Kidney (tissue), 22 donors: ENCODE measurements at places on chromosomes 12 and 14.

- DNase-seq, result no peak
These were observed 94.4 kb downstream of the FIGNL2 start for GRCh38 chr12:51753980-51754675.

- no peak for DNase-seq
These were observed 22.9 kb downstream of the PCBP2 start for GRCh38 chr12:53474819-53475218.

- DNase-seq, result no peak
These were observed 20.0 kb upstream of the CCDC85C start for GRCh38 chr14:99624024-99624423.

DNA sequence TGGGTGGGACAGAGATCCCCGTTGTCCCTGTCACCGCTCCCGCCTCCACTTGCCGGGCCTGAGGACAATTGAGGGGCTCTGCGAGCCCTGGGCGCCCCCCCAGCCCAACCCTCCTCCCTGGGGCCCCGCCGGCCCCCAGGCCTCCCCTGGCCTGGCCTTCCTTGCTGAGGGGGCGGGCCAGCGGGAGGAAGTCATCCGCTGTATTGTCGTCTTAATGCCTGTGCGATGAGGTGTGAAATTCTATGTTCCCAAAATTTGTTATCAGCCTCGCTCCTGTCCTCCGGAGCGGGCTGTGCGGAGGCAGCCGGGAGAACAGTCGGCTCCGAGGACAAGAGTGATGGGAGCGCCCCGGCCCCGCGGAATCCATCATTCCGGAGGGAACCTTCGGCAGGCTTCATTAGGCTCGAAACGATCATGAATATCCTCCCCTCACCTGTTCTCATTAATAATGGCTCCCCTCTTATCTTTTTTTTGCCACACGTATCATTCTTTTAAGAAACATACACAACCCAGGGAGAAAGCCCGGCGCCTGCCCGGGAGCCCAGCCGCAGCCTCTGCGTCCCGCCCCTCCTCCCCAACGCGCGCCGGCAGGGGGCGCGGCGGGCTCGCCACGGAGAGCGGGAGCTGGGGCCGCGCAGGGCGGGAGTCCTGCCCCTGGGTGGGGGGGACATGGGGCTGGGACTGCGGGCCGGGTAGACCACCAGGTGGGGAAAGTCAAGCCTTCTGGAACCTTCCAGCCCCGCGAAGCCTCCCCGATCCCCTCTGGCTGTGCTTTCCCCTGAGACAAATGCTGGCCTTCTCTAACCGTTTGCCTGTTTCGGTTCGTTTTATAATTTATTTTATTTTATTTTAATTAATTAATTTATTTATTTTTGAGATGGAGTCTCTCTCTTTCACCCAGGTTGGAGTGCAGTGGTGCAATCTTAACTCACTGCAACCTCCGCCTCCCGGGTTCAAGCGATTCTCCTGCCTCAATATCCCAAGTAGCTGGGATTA, 17.1 kb upstream of the DLK1 start:
- DNase-seq, result peak; percentile 66

DNA sequence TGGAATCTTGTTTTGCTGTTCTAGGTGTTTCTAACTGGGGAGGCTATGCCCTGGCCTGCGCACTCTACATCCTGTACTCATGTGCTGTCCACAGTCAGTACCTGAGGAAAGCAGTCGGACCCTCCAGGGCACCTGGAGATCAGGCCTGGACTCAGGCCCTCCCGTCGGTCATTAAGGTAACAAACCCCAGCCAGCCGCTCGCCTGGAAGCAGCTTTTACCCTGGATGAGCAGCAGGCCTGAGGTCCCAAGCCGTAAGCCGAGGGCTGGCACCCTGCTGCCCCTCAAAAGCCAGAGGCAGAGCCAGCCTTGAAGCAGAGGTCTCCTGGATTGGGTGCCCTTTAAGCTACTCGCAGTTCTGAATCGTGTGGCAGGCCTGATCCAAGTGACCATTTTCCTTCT, 29.1 kb downstream of the GPR68 start:
- DNase-seq, result no peak

DNA sequence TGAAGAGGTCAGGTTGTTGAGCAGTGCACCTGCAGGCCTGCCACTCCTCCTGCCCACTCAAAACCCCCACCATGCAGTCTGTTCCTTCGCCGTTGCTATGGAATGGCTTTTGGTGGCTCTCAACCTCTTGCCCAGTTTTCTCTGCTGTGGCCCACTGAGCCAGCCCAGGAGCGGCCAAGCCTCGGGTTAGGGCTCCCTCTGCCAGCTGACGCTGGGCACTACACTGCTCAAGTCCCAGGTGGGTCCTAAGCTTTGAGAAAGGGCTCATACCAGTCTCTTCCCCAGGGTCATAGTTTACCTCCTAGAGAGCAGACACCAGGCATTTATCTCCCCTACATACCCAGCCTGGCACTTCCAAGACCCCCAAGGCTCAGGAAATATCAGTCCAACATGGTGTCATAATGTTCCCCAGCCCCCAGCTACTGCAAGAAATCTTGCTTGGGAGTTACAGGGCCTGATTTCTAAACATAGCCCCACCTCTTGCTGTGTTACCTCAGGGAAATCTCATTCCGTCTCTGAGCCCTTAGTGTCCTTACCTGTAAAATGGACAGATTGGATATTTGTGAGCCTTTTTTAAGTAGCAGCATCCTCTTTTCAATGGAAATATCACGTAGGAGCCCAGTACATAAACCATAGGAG, 59.4 kb downstream of the TSPAN11 start:
- DNase-seq, result peak; percentile 79

DNA sequence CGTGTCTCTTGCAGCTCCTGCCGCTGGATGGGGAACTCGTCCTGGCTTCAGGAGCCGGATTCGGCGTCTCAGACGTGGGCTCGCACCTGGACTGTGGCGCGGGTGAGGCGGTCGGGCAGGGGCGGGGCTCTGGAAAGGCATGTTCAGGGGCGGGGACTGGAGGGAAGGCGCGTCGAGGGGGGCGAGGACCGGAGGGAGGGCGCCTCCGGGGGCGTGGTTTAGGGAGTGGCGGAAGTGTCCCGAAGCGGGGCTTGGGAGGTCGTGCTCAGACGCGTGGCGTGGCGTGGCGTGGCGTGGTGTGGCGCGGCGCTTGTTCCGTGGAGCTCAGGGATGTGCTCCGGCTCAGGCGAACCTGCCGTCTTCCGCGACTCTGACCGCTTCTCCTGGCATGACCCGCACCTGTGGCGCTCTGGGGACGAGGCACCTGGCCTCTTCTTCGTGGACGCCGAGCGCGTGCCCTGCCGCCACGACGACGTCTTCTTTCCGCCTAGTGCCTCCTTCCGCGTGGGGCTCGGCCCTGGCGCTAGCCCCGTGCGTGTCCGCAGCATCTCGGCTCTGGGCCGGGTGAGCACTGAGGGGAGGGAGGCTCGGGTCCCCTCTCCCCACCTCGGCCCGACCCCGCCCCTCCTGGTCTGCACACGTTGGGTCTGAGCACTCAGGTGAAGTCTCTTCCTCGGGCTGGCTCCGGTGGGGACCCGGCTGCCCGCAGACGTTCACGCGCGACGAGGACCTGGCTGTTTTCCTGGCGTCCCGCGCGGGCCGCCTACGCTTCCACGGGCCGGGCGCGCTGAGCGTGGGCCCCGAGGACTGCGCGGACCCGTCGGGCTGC, 6.2 kb downstream of the AMN start:
- DNase-seq, result peak; percentile 92

DNA sequence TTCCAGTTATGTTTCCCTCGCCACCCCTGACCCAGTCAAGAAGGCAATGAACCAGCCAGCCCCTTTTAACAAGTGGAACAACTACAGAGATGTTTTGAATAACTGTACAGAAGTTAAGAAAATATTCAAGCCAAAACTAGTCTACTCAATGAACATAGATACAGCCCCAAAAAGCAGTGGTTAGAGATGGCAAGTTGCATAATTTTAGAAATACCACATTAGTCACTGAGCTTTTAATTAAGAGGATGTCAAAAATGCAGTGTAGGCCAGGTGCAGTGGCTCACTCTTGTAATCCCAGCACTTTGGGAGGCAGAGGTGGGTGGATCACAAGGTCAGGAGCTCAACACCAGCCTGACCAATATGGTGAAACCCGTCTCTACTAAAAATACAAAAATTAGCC, 27.2 kb downstream of the PROX2 start:
- no peak for DNase-seq

- no peak for DNase-seq
These were observed 3.0 kb downstream of the GPN3 start for GRCh38 chr12:110465024-110465423.

DNA sequence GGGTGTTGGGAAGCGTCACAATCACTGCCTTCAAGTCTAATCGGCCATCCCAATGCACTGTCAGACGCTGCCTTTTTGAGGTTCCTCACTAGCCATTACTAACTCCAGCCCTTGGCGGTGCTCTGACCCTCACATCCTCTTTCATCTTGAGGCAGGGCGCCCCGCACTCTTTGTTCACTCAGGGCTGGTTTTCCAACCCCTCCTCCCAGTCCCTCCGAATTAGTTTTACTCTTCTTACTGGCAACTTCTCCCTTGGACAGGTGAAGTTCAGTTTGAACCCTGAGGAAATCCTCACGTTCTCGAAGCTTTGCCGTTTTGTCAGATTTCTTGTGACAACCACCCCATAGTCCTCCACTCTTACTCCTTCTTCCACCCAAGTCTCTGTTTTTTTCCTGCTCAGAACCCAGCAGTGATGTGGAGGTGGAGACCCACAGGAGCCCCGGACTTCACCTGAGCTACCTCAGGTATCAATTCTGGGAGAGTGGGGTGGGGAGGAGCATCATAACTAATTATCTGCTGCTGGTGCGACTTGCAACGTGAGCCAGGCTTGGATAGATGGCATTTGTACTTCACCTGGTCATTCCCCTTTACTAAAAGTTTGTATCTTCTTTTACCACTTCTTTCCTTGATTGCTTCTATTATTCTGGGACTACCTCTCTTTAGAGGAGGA, 757 bp downstream of the ZC3H10 start:
- no peak for DNase-seq

DNA sequence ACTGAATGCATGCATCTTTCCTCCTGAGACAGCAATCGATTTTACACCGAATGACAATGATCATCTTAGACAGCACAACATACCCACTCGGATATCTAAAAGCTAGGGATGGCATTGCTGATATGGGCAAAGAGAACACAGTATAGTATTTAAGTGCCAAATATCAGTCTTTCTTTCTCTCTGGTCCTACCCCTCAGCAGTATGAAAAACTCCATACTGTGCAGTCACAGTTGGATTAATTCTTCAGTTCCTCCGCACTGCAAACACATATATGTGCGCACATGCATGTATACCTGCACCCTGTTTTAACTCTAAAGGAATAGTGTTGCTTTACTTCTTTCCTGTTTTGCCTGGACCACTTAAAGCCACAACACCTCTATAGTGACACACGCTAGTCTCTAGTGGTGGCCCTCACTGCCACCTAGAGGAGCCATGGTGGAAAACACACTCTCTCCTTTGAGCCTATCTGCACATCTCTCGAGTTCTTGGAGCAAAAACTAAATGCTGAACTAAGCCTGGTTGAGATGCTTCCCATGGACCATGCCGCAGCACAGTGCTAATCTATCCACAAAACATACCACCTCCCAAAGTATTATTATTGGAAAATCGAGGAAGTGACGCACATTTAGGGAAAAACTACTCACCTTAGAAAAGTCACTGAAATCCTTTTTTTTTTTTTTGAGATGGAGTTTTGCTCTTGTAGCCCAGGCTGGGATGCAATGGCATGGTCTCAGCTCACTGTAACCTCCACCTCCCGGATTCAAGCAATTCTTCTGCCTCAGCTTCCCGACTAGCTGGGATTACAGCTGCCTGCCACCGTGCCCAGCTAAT, 11.9 kb downstream of the TMEM52B start:
- peak; percentile 87 for DNase-seq

DNA sequence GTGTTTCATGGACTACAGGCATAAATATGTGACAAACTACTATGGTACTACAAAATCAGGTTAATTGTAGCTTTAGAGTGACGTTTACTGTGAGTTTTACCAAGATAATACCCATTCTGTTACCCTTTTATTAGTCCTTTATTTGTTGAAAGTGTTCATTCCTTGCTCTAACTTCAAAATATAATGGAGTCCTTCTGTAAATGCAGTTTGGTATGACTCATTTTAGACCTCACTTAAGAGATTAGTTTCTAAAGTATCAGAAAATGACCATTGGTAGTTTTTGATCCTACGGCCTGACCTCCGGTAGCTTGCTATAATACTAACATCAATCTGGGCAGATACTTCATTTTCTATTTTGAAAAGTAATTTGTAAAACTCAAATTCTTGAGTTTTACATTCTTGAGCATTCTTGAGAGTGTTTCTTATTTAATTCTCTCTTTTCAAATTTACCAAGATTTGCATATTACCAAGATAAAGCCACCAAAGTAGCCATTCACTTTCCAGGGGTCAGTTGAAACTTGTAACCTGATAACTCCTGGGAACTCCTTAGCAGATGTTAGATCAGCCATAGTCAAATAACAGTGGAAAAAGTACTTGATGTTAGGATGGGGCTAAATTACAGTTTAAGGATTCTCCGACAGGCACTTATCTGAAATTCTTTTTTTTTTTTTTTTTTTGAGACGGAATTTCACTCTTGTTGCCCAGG, 4.2 kb downstream of the HSPA2 start:
- DNase-seq, result no peak

GRCh38 chr12:127548123-127548553, 718.8 kb upstream of the TMEM132C start:
- DNase-seq, result no peak

DNA sequence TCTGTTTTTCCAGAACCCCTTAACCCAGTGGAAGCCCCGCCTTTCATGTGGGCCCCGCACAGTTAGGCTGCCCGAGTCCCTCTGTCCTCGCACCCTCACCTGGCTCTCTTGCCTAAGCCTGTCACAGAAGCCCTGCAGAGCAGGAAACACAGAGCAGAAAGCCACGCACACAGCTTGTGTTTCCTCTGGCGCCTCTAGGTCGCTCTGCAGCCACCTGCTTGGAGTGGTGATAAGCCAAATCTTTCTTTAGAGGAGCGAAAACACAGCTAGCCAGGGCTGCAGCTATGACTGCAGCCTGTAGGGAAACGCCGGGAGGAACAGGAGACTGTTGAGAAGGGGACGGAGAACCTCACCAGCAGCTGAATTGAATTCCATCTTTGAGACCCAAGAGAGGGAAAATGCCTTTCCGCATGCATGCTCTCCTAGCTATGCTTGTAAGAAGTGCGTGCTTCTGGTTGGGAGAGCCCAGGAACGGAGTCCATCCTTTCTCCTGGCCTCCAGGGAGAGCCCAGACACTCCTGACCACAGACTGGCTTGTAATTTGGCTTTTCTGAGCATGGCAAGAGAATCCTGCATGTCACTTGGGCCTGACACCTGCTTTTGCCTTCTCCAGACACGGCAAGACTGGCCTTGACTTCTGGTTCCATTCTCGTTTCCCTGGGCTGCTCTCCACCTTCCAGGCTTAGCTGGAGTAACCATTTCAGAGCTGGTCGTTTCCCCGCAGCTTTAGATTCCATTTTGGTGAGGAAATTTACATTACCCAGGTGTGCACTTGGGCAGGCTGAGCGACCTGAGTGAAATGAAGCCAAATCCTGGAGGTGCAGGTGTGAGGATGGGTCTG, 301.6 kb downstream of the CACNA1C start:
- DNase-seq, result peak; percentile 63

DNA sequence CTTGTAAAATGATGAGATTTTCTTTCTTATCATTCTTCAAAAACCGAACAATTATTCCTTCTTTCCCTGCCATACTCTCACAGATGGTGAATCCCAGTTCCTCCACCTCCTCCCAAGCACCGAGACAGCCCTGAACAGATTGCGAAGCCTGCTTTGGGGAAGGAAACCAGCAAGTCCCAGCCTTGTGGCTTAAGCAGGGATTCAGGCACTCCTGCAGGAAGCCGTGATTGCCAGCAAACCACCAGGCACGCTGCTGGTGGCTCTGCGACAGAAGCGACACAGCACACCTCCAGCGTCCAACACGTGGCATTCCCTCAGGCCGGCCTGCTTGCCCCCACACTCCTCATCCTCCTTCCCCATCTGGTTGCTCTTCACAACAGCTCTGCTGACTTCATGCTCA, 237.7 kb downstream of the GXYLT1 start:
- DNase-seq, result no peak
